NK-92 treated with Interleukin-12 subunit alpha and Interleukin-12 subunit beta, amount 100 ng/mL, for 24 hours (cell line): ENCODE measurements at places on chromosomes 7 and 10.

DNA sequence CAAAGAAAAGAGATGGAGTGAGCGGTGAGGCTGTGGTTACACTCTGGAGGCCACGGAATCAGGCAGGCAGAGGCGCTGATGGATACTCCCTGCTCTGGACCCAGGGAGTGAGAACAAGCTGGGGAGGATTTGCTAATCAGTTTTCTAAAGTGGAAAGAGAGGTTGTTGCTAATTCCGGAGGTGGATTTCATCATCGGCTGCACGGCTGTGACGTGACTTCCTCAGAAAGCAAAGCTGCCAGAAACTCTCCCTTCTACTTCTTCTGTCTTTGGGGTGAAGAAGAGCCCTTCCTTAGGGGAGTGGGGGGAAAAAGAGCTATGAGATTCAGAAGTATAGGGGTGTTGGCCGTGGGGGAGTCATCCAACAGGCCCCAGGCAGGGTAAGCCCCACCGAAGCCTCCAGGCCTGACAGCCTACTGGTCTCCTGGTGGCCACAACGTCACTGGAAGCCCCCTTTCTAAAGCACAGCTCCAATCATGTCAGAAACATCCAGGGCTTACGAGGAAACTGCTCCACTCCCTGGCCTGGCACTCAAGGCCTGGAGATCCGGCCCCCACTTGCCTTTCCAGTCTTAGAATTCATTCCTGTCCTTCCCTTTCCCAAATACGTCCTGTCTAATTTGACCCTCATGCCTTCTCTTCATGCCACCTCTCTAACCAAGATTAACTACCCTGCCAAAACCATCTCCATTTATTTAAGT, 114.5 kb downstream of the HIP1 start:
- DNase-seq: no peak

DNA sequence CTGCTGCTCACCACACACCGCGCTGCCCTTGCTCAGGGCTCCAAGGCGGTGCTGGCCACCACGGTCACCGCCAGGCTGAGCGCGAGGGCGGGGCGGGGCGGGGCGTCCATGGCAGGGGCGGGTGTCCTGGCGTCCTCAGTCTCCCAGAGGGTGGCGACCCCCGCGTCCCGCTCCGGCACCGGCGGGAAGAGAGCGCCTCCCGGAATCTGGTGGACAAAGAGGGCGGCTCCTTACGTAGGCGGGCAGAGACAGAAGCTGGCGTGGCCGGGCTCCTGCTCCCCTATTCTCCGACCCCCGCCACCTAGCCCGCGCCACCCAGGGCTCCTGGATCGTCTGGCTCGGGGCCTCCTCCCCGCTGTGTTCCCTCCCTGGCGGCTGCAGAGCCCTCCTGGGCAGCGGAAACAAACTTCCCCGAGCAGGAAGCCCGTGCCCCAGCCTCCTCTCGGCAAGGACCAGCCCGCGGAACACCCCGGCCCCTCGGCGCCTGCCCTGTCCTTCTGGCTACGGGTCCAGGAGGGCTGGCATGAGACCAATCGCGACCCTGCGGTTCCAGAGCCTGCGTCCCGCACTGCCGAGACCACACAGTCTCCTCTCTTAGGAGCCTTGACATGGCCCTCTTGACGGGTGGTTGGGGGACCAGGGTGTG, 133.8 kb upstream of the ZNF92 start:
- no peak for DNase-seq

- no peak for DNase-seq
These were observed 81.2 kb downstream of the PARP12 start for GRCh38 chr7:139981511-139981895.

DNA sequence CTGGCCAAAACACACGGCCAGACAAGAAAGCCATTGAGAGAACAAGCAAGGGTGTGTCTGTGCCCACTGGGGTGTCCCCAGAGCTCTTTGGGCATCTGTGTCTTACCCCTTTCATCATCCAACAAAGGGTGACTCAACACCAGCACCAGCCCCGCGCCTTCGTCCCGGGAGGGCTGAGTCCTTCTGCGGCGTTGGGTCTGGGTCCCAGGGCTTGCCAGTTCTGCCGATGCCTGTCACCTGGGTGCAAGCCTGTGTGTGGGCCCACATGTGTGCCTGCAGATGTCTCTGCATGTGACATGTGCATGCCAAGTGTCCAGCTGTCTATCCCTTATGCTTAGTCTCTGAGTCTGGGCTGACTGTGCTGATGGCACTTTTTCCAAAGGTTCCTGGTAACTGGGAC, 24.4 kb upstream of the ELN start:
- DNase-seq: no peak

- DNase-seq: no peak
These were observed 74.4 kb downstream of the RAB11FIP2 start for GRCh38 chr10:117972168-117972837.
